ENCODE measurements at places on chromosomes 11 and 22.

GRCh38 chr22:30655532-30655931 is 12.1 kb downstream of the DUSP18 start:
- no peak for DNase-seq

DNA sequence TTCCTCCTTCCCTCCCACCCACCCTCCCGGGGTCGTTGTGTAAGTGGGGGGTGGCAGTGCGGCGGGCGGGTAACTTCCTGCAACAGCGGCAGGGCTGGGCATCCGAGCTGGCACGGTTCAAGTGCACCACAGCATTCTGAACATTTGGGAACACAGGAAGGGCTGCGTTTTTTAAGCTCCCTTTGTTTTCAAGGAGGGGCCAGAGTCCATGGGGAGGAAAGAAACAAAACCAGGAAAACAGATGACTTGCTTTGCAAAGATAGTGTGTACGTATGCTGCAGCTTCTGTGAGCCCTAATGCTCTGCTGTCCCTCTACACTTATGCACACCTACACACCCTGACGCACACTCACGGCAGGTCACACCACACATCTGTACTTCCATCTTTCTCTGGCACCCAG is 152.5 kb downstream of the FBXO7 start:
- no peak for DNase-seq

DNA sequence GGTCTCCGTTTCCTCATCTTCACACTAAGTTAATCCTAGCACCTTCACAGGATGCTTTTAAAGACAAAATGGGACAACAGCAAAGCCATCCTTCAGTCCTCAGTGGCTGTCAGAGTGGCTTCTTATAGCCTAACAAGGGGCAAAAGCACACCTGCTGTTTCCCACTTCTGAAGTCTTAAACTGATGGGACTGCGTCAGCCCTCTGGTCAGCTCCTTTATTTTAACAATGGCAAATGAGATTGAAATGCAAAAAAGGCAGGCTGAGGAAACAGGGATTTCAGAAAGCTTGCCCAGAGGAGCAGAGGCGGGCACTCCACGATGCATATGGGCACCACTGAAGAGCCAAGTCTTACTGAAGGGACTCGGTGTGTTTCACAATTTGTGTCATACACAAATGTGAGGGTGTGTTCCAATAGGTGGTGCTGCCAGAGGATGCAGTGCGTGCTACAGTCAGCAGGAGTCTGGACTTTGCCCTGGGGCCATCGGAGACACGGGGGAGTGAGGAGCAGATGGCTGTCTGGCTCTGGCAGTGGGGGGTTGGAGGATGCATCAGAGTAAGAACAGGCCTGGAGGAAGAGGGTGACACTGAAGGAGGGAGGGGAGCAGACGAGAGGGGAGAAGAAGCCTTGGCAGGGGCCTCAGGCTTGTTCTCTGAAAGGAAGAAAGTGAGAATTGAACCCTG is 47.3 kb downstream of the TENM4 start:
- no peak for DNase-seq

GRCh38 chr22:29580200-29580810 is 608 bp downstream of the NIPSNAP1 start:
- no peak for DNase-seq

GRCh38 chr11:26937386-26937785 is 56.5 kb upstream of the FIBIN start:
- no peak for DNase-seq

- no peak for DNase-seq
Observed at GRCh38 chr22:27292542-27293299, 508.8 kb downstream of the MN1 start.

GRCh38 chr11:34640050-34640923 is 19.4 kb downstream of the EHF start:
- DNase-seq = no peak

- DNase-seq = no peak
Observed at GRCh38 chr11:122234257-122234656, 118.2 kb upstream of the BLID start.

DNA sequence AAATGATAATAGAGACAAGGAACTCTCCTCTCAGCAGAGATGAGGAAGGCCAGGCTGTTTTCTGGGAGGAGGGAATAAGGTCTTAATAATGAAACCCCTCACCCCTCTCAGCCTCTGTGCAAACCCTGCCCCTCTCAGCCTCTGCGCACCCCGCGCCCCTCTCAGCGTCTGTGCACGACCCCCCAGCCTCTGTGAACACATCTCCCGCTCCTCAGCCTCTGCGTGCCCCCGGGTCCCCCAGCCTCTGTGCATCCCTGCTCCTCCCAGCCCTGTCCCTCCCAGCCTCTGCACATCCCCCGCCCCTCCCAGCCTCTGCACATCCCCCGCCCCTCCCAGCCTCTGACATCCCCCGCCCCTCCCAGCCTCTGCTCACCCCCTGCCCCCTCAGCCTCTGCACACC is 837.8 kb downstream of the TBC1D22A start:
- DNase-seq = no peak

DNA sequence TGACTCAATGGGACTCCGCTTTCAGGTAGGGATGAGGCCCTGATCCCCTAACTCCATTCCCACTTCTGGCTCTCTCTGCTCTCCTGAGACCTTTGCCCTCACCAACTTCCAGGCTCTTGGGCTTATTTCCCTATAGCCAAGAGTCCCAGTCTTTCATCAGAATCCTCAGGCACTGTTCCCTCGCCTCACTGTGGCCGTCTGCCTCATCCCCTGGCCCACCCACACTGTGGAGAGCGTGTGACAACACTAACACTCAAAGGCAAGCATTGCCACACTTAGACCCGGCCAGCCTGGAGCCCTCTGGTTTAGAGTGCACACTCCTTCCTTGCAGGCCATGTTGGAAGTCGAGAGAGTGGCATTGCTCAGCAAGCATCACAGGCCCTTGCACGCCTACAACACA is 27.0 kb downstream of the SERPINH1 start:
- DNase-seq = no peak

- no peak for DNase-seq
Observed at GRCh38 chr11:109707411-109707810, 285.4 kb downstream of the C11orf87 start.

- DNase-seq = peak; percentile 84
Observed at GRCh38 chr11:45180848-45181192, 34.4 kb downstream of the PRDM11 start.

GRCh38 chr11:130602641-130603334 is 154.3 kb downstream of the ADAMTS15 start:
- no peak for DNase-seq

DNA sequence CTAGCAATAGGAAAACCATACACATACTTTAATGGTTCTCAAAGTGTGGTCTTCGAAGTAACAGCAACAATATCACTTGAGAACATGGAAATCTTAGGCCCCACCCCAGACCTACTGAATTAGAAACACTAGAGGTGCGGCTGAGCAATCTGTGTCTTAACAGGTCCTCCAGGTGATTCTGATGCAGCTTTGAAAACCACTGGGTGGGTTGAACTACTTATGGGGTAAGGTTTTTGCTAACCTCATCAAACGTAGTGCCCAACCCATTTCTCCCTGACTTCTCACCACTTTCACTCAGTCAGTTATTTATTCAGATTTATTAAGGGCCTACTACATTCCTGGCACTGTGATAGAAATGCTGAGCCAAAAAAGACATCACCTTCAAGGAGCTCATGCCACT is 3.7 kb downstream of the MPZL2 start:
- no peak for DNase-seq

DNA sequence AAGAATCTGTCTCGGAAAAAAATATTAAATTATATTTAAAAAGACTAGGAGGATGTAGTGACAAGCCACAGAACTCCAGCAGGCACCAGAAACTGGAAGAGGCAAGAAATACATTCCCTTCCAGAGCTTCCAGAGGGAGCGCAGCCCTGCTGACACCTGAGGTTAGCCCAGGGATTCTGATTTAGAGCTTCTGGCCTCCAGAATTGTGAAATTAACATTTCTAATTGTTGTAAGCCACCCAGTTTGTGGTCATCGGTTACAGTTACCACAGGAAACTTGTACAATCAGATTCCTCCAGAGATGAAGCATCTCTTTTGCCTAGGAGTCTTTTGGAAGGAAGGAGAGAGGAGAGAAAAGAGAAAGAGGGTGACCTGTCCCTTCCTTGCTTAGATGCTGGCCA is 6.4 kb upstream of the UBASH3B start:
- DNase-seq = no peak

DNA sequence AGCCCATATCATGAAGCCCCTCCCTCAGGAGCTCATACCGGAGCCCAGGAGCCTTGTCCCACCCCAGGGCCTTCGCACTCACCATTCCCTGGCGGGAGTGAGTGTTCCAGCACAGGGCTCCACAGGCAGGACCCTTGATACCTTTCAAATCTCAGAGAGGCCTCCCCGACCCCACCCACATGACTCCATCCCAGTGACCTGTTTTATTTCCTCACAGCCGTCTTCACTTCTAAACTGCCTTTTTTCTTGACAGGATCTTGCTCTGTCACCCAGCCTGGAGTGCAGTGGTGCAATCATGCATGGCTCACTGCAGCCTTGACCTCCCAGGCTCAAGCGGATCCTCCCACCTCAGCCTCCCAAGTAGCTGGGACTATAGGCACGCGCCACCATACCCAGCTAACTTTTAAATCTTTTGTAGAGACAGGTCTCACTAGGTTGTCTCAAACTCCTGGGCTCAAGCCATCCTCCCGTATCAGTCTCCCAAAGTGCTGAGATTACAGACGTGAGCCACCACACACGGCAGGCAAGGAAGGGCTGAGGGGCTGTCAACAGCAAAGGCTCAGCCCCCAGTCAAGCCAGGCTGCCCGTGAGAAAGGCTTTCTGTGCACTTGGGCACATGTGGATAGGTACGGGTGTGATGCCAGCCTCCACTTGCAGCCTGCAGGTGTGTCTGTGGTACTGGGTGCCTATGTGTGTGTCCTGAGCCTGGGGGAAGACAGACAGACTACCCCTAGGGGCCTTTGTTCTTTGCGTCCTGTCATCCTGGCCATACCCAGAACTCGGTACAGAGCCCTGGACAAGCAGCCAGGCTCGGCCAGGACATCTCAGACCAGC is 9.3 kb downstream of the RPL3 start:
- peak; percentile 16 for DNase-seq

- no peak for DNase-seq
Observed at GRCh38 chr11:47215366-47215910, 664 bp downstream of the DDB2 start.

GRCh38 chr11:16912692-16913111 is 101.5 kb downstream of the PLEKHA7 start:
- no peak for DNase-seq

GRCh38 chr11:107777110-107777509 is 65.3 kb upstream of the SLN start:
- DNase-seq = no peak

- no peak for DNase-seq
Observed at GRCh38 chr11:125170001-125170509, 5.5 kb downstream of the PKNOX2 start.

DNA sequence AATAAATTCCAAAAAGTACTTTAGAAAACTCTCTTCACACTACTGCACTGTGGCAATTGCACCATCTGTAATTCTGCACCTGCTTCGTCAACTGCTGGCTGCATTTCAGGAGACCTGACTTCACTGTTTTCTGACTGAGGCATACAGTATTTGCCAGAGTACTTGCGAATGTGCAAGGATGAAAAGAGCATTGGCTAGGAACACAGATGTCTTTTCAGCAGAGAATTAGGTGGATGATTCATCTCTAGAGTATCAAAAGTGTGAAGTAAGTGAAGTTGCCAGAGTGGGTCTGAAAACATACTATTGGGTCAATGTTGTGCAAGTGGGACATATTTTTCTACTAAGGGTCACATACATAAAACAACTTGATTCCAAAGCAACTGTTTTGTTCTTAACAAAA is 427.5 kb upstream of the CCDC90B start:
- no peak for DNase-seq

DNA sequence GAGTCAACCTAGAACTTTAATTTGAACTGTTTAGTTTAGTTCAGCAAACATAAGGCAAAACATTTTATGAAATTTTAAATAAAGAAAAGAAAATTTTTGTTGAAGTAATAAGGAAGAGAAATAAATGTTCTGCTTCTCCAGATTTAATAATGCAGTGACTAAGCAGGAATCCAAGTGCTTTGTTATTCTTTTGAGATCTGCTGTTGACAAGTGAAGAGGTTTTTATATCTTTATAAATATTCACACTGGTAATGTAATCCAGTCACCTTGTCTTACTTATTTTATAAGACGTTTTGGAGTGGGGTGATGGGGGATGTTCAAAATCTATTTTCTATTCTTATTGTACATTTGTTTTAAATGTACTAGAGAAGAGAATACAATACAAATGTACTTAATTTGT is 725.9 kb upstream of the CCDC179 start:
- no peak for DNase-seq

GRCh38 chr11:15825976-15826650 is 530.2 kb downstream of the SOX6 start:
- DNase-seq = no peak

DNA sequence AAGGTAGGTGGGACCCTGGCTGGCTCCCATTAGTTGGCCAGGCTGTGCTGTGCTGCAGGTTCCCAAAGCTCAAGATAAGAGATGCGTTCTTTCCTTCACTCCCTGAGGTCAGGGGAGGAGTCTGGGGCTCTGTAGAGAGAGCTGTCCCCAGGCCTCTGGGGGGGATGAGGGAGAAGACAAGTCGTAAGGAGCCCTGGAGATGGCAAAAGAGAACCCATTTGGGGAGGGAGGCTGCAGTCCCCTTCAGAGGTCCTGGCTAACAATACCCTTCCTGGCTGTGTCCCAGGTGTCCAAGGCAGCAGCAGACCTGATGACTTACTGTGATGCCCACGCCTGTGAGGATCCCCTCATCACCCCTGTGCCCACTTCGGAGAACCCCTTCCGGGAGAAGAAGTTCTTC is 916 bp downstream of the GNG3 start:
- peak; percentile 82 for DNase-seq

GRCh38 chr11:23280088-23280487 is 419.8 kb upstream of the CCDC179 start:
- no peak for DNase-seq

DNA sequence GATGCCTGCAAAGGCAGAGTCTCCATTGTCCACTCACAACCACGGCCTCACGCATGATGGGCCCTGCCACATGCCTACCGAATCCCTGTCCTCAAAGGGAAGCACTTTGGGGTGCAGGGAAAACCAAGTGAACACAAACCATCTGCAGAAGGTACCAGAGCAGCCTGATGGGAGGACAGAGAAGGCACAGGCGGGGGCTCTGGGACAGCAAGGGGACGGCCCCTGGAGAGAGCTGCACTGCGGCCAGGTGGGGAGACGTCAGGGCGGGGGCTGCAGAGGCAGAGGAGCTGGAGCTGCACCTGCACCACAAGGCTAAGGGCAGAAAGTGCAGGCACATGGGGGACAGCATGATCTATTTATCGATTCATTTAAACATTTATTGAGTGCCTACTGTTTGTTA is 1056.0 kb downstream of the TBC1D22A start:
- no peak for DNase-seq
